ENCODE measurements at places on chromosomes 2 and 18.

GRCh38 chr2:164754157-164755093 lies 87.2 kb downstream of the COBLL1 start:
- DNase-seq = no peak

GRCh38 chr2:236415684-236416444 lies 151.7 kb upstream of the ASB18 start:
- no peak for DNase-seq

- no peak for DNase-seq
Measured at GRCh38 chr2:58907644-58908043, 666.5 kb upstream of the FANCL start.

DNA sequence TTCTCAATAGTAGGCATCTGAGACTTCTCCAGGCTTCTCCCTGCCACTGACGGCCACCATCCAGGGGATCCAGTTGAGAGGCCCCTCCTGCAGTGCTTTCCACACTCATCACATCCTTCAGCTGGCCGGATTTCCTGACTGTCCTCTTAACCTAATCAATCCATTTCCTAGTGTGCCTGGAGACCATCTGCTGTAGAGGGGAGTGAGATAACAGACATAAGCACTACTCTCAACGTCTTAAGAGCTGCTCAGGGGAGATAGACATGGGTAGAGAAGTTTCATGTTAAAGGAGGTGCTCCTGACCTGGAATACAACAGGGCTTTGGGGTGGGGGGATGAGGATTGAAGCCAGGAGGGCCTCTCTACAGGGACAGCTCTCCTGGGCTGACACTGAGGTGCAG lies 14.2 kb downstream of the SPR start:
- DNase-seq = no peak

GRCh38 chr2:33491441-33492084 lies 15.1 kb downstream of the RASGRP3 start:
- DNase-seq = no peak

Data from RWPE1 (cell line).